Ascending aorta (tissue), 2 donors: ENCODE measurements at places on chromosomes 16 and 17.

- no peak for DNase-seq
Measured at GRCh38 chr16:11379420-11379819, 34.2 kb downstream of the RMI2 start.

DNA sequence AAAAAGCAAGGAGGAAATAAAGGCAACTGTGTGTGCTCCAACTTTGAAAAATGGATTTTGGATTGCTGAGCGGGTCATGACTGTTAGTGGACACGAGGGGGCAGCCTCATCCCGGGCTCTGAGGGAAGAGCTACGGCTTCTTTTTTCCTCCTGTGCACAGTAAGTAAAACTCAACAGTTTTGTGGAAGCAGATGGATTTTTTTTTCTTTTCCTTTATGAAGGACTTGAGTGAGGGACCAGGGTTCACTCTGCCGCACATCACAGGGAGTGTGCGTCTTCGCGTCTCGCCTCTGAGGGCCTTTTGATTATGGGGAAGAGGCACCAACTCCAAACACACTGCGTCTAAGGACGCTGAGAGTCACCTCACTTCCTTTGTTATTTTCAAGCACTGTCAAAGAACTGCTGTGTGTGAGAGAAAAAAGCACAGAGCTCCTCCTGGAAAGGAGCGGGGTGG is 80.3 kb upstream of the GOT2 start:
- DNase-seq: no peak

DNA sequence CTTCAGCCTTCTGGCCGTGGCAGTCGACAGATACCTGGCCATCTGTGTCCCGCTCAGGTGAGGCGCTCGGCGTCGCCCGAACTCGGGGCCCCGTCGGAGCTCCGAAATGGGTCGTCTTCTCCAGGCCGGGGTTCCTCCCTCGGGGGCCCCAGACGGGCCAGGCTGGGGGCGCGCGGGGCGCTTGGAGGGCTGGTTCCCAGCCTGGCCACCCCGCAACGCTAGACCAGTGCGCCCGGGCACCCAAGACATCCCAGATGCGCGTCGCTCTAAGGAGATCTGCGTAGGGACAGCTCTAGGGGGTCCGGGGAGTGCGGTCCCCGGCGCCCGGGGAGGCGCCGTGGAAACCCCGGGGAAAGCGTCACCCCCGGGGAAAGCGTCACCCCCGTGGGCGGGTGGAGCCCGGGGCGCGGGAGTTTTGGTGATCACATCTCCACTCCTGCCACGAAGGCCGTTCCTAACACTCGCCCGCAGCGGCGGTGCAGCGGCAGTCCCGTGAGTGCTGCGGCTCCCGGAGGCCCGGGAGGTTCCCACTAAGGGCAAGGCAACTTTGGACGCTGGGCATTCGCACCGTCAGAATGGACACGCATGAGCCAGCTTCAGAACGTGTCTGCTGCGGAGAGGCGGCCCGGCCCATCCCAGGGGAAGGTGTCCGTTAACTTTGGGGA is 729 bp downstream of the ADORA2B start:
- DNase-seq: no peak

- no peak for DNase-seq
Measured at GRCh38 chr17:13776027-13776551, 174.4 kb upstream of the HS3ST3A1 start.

- no peak for DNase-seq
Measured at GRCh38 chr16:89442588-89442987, 47.8 kb downstream of the ANKRD11 start.

DNA sequence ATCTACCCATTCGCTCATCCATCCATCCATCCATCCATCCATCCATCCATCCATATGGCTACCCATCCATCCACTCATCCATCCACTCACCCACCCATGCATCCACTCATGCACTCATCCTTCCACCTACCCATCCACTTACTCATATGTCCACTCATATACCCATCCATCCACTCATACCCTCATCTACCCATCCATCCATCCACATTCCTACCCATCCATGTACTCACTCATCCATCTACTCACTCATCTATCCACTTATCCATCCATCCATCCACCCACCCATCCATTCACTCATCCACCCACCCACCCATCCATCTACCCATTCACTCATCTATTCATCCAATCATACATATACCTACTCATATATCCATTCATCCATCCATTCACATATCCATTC is 112.0 kb downstream of the RBFOX3 start:
- no peak for DNase-seq

GRCh38 chr16:8675183-8676159 is 1.1 kb downstream of the ABAT start:
- DNase-seq: no peak

DNA sequence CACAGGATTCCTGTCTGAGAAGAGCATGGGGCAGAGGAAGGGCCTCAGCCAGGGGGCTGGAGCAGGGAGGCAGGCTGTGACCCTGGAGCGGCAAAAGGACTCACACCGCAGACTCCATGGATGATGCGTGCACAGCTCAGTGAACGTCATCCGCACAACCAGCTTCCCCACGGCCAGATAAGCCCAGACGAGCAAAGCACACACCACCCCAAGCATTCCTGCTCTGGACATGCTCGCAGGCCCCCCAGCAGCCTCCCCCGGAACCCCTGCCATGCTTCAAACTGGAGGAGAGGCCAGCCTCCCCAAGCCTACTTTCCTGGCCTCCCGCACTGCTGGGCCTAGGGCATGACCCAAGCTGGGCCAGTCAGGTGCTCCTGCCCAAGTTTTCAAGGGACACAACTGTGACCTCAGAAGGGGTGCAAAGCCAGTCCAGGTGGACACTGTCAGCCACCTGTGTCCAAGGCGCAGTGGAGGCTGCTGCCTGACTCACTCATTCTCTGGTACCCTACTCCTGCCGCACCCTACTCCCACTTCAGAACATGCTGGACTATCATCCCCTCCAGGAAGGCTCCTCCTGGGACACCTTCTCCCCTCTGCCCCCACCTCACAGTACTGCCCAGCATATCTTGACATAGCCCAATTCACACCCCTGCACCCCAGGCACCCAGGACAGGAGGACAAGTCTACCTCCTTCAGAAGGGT is 4.8 kb downstream of the BCAR1 start:
- no peak for DNase-seq

DNA sequence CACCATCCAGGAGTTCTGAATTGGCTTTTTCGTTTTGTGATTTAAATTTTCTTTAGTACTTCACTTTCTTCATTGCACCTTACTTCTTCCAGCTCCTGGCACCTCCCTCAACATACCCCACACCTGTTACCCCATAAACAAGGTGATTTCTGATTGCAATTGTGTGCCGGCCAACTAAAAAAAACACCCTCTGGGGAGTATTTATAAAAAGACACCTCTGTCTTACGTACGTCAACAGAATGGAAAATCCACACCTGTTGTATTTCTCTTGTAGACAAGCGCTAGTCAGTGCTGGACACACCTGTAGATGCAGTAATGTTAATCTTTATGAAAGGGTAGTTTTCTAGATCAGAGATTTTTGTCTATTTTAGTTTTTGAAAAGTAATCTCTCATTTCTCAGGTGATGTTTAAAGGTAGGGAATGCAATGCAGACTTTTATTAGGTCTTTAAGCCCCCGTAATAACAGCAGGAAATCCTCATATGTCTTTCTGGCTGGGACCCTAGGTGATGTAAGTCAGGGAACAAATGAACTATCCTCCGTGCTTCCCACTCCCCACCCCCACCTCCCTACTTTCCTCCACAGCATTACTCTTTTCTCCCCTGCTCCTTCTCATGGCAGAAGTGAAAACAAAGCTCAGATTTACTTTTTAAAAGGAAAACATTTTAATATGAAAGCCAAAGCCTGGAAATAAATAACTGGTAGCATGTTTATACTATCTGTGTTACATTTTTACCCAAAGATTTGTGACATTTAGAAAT is 4.2 kb downstream of the MSI2 start:
- no peak for DNase-seq

- no peak for DNase-seq
Measured at GRCh38 chr17:35612924-35613521, 25.9 kb downstream of the AP2B1 start.

DNA sequence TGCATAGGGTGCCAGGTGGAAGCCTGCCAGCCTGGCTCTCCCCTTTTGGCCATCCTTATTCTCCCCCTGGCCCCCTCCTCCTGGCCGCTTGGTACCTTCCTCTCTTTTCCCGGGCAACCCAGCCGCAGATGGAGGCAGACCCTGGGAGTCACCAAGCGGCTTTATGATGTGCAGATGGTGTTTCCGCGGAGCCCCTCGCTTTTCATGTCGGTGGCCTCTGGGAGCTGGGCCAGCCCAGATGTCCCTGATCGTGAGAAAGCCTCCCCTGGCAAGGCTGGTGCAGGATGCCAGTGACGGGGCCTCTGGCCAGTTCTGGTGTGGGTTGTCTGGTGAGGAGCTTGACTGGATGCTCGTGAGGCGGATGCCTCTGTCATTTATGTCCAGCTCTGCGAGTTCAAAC is 18.0 kb upstream of the BRD7 start:
- DNase-seq: no peak
